ENCODE measurements at places on chromosomes 6 and 20.
A peak's percentile ranks its signal among the peaks of the same experiment; 100 is the strongest.

DNA sequence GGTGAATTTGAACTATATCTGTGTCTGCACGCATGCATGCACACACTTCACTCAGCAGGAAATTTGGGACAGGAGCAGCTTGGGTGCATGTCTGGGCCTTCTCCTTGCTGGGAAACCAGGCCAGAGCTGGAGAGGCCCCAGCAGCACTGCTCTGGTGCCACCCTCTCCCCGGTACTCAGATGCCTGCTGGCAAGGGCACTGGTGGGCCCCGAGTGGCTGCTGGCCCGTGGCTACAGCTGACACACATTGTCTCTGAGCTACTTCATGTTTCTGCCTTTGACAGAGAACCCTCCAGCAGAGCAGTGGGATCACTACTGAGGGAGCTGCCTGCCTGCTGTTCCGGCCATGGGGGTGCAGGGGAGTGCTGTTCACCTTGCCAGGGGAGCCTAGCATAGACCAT lies 37.5 kb downstream of the DLGAP4 start:
- DNase-seq: no peak

DNA sequence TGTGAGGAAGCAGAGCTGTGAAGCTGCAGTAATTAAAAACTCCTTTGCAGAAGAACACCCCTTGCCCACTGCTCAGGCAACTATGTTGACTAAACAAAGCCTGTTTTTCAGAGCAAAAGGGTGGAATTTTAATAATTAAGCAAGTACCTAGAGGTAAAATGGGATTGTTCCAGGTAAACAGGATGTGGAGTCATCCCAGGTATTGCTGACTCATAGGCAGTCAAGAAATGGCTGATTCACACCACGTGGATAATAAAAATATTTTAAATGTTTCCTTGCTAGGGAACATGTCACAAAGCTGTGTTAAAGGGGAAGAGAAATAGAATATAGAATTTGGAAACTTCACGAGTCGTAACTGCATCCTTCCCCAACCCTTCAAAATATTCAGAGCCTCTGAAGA lies 491.8 kb downstream of the BTBD3 start:
- DNase-seq: no peak

DNA sequence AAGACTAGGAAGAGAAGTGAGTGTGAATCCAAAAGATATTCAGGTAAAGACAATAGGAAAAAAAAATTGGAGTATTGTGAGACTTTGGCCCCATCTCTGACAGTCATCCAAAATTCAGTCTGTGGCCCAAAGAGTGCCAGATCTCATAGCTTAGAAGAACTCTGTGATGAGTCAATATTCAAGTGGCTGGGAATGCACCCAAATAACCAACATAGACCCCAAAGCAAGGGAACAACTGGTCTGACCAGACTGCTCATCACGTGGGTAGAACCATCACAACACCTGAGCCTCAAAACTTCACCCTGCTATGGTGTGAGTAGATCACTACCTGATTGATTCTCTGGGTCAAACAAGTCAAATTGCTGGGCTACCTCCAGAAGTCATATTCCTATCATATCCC lies 51.1 kb upstream of the TRDN start:
- DNase-seq: no peak

DNA sequence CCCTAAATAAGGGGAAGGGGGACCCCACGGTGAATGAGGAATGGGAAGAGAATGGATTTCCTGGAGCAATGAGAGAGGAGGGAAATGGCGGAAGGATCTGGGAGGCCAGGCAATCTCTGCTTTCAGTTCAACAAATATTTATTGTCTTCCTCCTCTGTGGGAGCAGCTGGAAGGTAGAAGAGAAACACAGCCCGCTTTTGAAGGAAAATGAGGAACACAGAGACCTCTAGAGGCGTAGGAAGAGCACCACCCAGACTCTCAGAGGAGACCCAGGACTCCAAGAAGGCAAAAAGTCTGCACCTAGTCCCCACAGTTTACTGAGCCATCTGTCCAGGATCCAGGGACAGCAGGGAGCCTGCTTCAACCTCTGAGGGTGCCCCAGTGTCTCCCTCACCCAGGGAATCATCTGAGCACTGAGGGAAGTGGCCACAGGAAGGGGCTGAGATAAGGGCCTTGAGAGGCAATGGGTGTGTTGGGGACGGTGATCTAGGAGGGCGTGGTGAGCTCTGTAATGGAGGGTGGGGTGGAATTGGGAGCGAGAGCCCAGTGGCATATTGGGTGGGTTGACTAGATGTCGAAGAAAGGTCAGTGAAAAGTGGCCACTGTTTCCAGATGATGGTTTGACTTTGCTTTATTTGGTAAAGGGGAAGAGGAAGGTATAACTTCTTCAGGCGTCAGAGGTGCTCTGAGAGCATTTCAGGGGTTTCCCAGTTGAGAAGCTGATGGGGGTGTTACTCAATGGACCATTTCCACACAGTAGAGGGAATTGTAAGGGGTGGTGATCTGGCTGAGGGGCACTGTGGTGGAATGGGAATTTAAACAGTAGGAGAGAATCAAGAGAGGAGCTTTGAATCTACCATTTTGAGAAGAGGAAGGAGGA lies 610 bp downstream of the PSORS1C1 start:
- DNase-seq: no peak

- DNase-seq: no peak
Measured at GRCh38 chr6:8814440-8815000, 379.2 kb upstream of the SLC35B3 start.

DNA sequence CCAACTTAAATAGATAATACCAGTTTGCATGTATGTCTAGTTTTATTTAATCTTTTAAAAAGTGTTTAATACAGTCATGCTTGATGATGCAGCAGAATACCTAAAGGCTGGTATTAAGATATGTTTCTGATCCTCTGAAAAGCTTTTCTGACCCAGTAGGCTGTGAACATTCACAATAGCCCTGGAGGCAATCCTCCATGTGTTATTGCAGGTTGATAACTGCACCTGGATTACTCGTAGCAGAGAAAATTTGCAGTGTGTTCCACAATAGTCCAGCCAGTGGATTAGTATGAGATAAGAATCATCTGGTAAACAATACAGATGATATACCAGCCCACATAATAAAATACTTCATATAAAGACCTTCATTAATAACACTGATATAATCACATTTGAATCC lies 178.9 kb upstream of the RNF217 start:
- no peak for DNase-seq

GRCh38 chr6:139533573-139534471 lies 159.4 kb upstream of the CITED2 start:
- DNase-seq: no peak

- no peak for DNase-seq
Measured at GRCh38 chr6:84835340-84835739, 70.9 kb upstream of the TBX18 start.

- no peak for DNase-seq
Measured at GRCh38 chr6:128826606-128827005, 56.3 kb upstream of the LAMA2 start.

DNA sequence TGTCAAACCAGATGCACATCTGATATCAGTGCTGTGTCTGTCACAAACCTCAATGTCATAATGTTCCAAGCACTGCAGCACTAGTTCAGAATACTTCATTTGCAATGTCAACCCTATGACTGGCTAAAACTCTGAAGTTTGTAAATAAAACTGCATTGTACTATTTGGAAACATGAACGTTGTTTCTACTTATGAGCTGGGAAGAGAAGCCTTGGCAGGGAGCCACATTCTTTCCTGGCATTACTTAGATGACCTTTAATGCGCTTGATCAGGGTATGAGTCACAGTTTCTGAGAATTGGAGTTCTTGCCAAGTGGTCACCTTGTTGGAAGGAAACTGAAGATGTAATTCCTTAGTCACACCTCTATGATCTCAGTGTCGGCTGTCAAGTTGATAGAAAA lies 664.8 kb upstream of the MMS22L start:
- no peak for DNase-seq

DNA sequence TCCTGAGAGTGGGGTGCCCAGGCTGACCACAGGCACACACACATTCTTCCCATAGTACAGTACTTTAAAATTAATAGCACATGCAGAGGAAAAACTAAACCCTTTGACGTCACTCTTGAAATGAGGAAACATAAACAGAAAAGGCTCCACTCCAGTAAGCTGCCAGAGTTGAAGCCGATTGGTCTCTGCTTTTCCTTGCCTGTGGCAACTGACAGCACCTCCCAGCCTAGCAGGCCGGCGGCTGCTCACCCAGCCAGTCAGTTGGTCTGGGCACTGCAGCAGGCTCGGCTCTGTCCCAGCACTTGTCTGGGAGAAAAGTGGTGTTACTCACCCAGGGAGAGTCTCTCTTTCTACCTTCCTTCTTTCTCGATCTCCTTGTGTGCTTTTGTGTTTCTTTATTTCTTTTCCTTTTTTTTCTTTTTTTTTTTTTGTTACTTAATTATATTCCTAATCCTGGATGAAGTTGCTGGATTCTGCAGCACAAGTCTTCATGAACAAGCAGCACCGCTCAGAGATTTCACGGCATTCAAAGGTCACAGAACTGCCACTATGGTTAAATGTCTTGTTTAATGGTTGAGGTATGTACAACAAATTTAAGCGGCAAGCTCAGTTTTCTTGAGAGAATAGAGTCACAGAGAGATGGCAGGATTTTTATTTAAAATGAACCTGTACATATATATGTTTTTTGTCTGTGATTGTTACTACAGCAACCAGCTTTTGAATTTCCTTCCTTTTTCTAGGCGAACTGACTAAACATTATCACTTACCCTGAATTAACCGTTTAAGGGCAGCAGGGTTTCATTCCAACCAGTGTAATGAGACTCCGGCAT lies at the start of gene PDE7B:
TSS of gene PDE7B (plus strand) at position 260 of the 830 bp plus-strand sequence.
- DNase-seq: peak; percentile 83

DNA sequence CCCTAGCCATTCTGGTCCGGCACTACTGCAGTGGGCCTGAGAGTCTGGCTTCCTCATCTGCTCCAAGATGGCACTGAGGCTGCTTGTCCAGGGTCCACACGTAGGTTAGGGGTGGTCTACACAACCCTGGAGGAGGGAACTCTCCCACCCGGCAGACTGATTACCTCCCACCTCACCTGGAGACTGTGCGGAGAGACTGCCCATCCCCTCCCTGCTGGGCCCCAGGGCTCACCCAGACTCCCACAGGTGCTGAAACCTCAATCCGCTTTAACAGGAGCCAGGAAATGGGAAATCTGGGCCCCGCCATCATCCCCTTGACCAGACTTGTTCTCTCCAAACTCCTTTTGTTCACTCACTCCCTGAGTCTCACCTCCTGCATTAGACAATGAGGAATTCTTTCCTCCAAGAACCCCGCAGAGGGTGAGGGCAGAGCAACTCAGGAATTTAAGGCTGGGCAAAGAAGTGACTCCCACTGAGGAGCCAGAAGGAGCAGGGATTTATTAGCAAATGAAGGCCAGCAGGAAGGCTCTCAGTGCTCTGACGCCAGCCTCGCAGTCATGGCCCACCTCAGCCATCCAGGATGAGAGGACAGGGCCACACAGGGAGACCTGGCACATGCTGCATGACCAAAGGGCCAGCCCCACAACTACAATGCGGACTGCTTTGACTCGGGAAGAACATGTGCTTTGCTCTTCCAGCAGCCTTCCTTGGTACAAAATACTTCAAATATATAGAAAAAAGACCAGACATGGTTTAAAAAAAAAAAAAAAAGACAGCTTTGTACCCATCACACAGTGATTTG lies 53.0 kb downstream of the CDK5RAP1 start:
- no peak for DNase-seq

DNA sequence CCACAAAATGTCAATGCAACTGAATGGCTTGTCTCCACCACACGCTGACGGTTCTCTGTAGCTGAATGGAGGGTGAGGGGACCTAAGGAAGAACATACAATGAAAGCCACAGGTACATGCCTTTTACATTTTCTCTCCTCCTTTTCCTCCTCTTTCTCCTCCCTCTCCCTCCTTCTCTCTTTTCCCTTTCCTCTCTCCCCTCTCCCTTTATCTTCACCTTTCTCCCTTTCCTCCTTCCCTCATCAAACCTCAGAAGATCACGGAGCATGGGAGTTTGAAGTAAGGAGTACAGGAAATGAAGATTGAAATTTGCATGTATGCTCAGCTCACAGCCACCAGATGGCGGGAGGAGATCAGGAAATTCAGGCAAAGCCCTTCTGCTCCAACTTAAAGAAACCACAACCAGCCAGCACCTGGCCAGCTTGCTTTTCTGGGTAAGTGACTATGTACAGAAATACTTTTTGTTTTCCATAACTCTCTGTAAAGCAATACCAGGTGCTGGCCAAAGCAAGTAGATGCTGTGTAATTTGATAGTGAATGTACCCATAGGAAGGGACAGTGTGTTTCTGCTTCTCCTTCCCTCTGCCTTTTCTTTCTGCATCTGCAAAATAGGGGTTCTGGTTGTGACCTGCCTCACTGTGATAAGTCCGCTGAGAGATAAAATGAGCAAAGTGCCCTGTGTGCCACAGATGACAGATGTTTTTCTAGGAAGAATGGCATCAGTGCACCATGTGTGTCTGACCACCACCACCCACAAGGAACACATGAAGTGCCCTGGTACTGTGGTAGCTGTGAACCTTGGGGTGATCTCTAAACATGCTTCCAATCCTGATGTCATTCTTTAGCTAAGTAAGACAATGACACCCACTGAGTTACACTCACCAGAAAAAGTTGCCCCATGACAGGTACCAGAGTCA lies 18.6 kb upstream of the FOXO3 start:
- DNase-seq: peak; percentile 62

DNA sequence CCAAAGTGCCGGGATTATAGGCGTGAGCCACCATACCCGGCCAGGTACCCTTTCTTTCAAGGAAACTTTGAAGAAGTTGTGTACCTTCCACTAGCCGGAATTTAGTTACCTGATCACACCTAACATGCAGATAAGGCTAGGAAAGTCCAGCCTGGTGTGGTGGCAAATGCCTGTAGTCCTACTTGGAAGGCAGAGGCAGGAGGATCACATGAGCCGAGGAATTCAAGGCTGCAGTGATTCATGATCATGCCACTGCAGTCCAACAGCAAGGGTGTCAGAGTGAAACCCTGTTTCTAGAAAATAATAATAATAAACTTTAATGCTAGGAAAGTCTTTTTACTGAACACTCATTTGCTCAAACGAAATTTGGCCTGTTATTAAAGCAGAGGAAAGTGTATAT lies 21.0 kb downstream of the NFYA start:
- DNase-seq: no peak

GRCh38 chr6:130122243-130122642 lies 100.5 kb downstream of the SAMD3 start:
- DNase-seq: no peak

DNA sequence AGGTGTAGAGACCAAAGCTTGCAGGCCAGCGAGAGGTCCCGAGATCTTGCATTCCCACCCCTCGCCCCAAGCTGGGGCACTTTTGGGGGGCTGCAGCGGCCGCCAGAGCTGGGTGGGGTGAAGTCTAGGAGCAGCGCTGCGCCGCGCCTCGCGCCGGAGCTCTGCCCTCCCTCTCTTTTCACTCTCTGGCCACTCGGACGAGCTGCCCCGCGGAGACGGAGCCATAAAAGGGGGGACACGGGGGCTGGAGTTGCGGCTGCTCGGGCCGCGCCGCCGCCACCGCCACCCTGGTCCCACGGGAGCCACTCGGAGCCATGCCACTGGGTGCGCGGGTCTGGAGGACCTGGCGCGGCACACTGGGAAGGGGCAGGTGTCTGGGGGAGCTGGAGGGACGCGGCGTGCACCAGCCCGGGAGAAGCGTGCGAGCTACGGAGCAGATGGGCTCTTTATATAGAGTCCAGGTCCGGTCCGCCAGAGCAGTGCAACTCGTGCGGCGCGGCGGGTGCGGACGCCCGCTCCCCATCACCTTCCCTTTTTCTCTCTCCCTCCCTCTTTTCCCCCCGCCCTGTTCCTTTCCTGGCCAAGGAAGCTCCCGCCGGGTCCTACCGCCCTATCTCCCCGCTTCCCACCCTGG lies 687 bp upstream of the HTR1B start:
- no peak for DNase-seq

Measured in psoas muscle (tissue), 8 donors.